MV-4-11 (cell line): ENCODE measurements at places on chromosomes 1 and 21.
A peak's percentile ranks its signal among the peaks of the same experiment; 100 is the strongest.

DNA sequence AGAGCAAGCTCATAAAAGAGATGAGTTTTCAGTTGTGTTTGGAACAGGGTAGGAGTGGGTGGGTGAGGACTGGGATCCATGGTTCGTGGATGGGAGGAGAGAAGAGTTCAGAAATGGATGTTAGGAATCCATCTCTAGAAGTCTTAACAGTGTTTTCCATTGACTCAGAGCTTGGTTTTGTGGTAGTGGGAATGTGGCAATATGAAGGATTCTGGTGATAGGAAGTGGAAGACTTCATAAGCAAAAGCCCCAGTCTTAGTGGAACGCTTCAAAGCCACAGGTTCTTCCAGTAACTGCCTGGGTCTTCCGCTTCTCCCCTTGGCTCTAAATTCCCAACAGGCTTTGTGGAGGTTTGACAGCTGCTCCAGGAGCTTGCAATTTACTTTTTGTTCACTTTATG lies 167.9 kb downstream of the KCNJ6 start:
- no peak for DNase-seq

DNA sequence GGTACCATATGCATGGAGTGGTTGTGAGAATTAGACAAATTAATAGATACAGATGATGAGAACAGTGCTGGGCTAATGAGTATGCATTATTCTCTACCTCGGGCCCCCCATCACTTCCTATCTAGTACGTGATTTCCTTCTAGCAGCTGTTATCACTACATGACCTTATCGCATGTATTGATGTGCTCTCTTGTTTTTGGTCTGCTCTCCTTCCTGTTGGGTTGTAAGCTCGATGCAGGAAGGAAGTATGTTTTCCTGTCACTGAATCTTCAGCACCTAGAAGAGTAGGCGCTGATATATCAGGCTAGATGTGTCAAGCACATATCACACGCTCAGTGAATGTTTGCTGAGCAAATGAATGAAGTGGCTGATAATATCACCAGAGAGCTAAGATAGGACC lies 43.9 kb upstream of the IFNAR2 start:
- DNase-seq = no peak

DNA sequence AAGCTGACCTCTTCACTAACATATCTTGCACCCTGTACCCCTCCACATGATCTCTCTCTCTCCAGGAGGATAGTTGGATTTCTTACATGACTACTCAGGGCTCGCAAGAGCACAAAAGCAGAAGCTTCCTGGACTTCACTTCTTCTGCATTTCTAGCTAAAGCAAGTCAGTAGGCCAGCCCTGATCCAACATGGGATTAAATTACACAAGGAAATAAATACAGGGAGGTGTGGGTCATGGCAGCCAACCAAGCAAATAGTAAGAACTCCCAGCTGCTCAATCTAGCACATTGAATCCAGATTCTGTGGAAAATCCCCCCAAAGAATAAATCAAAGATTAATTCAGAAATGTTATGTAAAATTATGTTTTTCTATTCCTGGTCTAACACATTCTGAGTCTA lies 33.3 kb downstream of the KLHDC7A start:
- no peak for DNase-seq

DNA sequence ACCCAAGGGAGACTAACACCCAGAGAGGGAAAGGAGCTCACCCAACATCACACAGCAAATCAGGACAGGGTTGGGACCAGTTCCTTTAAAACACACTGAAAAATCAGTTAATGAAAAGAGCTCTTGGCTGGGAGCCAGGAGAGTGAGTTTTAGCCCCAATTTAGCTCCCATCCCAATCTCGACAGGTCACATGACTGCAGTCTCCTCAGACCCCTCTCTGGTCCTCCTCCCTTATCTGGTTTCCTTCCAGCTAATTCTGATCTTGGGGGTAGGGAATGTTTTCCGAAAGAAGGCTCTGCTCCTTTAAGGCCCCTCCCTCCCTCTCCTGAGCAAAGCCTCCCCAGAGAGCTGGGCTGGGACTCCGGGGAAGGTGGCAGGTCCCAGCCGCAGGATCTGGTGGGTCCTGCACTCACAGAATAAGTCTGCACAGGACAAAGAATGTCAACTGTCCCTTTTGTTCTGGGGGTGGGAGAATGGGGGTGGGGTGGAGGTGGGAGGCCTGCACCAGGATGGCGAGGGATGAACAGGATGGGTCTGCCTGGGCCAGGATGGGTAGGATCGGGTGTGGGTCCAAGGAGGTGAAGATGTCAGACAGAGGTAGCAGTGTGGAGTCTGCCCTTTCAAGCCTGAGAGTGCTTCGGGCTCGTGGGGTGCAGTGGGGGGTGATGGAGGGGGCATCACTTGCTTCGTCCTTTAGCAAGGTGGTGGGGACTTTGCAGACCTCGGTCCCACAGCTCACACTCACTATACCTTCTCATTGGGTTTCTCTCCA lies 57.3 kb upstream of the SSBP3 start:
- DNase-seq = no peak

GRCh38 chr1:115181231-115181630 lies 91.9 kb upstream of the TSPAN2 start:
- DNase-seq = no peak

DNA sequence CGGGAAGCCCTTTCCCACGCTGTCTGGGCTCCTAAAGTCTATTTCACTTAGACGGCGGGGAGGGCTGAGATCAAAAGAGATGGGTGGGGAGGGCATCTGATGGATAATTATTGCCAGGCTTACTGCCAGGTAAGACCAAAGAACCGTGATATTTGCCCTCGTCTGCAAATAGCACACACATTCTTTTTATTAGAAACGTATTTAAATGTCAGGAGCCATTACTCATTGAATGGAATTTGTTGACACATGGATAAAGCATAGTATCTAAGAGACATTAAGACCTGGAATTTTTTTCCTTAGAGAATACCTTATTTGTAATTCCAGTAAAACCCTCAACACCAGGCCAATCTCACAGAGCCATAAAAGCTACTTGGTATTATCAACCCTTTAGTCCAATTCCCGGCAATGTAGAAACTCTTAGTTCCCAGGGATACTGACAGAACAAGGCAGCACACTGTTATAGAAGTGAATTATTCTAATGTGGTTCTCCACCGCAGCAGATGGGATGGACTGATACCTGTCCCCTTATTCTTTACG lies 10.6 kb downstream of the URB1 start:
- no peak for DNase-seq

DNA sequence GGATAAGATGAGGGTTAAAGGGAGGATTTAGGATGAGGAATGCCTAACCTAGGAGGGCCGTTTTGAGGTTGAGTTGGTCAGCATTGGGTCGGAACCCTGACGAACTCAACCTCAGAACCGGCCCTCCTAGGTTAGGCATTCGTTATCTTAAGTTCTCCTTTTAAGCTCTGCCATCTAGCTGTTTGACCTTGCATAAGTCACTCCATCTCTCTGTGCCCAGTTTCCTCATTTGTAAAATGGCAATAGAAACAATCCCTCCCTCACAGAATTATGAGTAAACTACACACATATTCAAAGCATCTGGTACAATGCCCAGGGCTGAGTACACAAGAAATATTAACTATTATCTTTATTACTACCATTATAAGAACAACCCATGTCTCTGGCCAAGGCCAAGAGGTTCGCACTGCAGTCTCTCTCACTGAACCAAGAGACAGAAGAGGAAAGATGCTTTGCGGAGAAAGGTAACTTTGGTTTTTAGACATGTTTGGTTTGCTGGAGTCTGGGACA lies 4.8 kb downstream of the ABCB10 start:
- peak; percentile 62 for DNase-seq
